ENCODE measurements at places on chromosomes 2 and 18.

DNA sequence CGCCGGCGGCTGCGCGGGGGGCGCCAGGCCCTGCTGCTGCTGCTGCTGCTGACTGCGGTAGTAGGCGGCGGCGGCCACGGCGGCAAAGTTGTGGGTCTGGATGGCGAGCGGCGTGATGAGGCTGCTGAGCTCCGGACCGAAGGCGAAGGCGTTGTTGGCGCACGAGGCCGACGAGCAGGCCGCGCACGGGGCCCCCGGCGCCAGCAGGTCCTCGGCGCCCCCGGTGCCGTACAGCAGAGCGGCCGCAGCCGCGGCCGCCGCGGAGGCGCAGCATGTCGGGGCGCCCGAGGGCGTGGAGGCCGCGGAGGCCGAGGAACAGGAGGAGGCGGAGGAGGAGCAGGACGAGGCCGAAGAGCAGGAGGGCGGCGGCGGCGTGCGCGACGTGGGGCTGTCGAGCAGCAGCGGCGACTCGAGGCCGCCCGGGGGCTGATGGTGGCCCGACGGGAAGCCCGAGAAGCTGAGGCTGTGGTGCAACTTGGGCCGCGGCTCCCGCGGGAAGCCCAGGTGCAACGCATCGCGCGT lies 1.8 kb downstream of the ZFP36L2 start:
- peak; percentile 19 for DNase-seq

DNA sequence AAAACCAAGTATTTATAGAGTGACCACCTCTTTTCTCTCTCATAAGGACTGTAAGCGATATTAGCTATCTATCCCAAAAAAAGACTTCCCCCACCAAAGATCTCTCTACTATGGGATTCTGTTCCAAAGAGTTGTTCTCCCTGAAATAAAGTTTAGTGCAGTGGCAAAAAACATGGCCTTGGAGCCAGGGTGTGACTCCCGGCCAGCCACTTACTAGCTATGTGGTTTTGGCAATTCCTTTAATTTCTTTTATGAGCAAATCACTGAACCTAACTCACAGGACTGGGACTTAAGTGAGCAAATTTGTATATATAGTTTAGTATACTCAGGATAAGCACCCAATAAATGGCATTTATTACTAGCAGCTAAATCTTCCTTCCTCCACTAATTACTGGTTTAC lies 42.6 kb downstream of the SESTD1 start:
- no peak for DNase-seq

GRCh38 chr2:237996021-237996593 lies 29.3 kb downstream of the UBE2F start:
- DNase-seq: no peak

DNA sequence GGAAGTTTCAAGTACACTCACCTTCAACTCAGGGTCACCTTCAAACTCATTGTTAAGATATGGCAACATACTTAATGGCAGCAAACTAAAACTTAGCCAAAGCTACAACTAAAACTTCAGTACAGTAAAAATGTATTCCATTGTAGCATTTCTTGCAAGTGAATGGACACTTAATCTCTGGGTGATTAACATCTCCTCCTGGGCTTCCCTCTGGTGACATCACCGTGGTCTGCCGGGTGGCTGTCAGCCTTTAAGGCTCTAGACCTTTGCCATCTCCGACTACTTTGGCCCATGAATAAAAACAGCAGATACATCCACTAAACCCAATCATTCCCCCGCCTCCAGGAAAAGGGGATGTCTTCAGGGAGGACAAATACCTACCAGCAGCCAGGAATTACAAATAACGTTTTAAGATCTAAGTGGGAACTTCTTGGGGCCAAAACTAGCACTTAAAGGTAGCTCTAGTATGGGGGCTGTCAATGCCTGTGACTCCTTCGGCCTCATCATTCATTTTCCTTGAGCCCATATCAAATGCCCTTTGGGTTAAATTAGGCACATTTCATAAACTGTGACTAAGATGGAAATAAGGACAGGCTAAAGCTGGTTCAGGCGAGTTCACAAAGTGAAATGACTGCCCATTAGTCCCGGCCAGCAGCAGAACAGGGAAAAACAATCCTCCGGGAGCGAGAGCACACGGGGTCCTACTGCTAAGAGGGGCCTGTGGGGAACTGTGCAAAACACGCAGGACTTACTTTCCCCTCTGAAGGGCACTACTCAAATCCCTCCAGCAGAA lies 1.1 kb downstream of the TFCP2L1 start:
- no peak for DNase-seq

DNA sequence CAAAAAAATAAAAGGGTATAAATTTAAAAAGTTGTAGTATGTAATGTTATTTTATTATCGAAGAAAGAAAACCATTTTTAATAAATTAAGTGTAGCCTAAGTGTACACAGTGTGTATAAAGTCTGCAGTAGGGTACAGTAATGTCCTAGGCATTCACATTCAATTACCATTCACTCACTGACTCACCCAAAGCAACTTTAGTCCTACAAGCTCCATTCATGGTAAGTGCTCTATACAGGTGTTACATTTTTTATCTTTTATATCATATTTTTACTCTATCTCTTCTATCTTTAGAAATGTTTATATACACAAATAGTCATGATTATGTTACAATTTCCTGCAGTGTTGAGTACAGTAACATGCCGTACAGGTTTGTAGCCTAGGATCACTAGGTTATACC lies 59.5 kb downstream of the RABL2A start:
- no peak for DNase-seq

GRCh38 chr2:102235491-102235890 lies 48.7 kb downstream of the IL1RL2 start:
- DNase-seq: no peak
